Stimulated activated memory B cell treated with anti-CD40 and anti-IgM and Interleukin-4, amounts not matched to agents 10 μg/mL and 1 μg/mL and 100 μg/mL, for 72 hours (primary cell): ENCODE measurements at places on chromosomes 6 and 20.

- no peaks in the 10 kb centered on the region for H3K27me3 ChIP-seq
- no peak overlapping the region for H3K27ac ChIP-seq
- no peaks in the 10 kb centered on the region for H3K36me3 ChIP-seq
- peaks cover 9% of the 10 kb centered on the region for H3K4me1 ChIP-seq
These were observed 21.8 kb downstream of the PKHD1 start for GRCh38 chr6:52065621-52066020.

GRCh38 chr6:78614961-78615360 is 252.4 kb upstream of the IRAK1BP1 start:
- no peaks in the 10 kb centered on the region for H3K27me3 ChIP-seq
- no peaks in the 10 kb centered on the region for H3K4me1 ChIP-seq
- no peak overlapping the region for H3K27ac ChIP-seq

DNA sequence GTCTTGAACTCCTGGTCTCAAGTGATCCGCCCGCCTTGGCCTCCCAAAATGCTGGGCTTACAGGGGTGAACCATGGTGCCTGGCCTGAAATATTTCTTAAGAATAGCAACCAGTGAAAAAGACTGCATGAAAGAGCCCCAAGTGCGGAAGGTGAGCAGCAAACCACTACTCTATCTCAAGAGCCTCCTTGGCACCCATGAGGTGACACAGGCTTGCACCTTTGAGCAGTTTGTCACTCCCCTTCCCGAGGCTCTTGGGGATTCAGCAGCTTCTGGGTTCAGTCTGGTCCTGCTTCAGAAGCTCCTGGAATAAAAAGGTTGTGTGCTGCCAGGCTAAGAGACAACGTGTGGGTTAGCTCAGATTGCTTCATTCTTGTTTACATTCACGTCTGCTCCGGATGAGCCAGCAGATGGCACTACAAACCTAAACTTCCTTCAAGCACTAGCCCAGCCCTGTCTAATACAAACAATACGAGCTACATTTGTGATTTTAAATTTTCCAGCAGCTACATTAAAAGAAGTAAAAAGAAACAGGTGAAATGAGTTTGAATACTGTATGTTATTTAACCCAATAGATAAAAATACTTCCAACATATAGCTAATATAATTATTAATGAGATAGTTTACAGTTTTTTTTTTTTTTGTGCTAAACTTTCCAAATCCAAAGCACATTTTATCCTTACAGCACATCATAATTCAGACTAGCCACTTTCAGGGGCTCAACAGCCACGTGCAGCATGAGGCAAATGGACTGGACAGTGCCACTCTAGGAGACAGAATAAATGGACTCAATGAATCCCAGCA is 46.2 kb downstream of the GJA10 start:
- peaks cover 25% of the 10 kb centered on the region for H3K4me1 ChIP-seq
- H3K4me3 ChIP-seq: no peak overlapping the region
- peak; percentile 72 for ATAC-seq
- peaks cover 33% of the 10 kb centered on the region for H3K36me3 ChIP-seq
- no peak overlapping the region for H3K27ac ChIP-seq

DNA sequence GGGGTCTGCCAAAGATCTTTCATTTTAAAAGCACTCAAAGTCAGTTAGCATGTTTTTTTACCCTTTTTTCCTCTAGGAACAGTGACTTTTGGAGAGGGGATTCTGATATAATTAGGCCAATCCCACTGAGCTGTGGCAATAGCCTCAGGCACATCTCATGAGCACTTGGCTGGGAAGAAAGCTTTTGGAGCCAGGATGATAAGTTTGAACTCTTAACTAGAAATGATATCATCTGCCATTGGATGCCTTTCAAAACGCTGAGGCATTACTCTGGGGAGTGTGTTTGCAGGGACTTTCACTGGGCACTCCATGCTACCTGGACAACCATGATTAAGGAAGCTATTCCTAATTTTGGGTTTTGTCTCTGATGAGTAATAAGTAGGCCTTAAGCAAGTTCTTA is 3.7 kb downstream of the SCGN start:
- no peak overlapping the region for H3K27ac ChIP-seq
- no peaks in the 10 kb centered on the region for H3K36me3 ChIP-seq
- ATAC-seq: no peak
- H3K4me3 ChIP-seq: no peak overlapping the region
- peaks cover 34% of the 10 kb centered on the region for H3K27me3 ChIP-seq

GRCh38 chr6:17728551-17729222 is 22.0 kb upstream of the NUP153 start:
- no peak overlapping the region for H3K4me3 ChIP-seq
- H3K36me3 ChIP-seq: no peaks in the 10 kb centered on the region
- no peaks in the 10 kb centered on the region for H3K4me1 ChIP-seq
- ATAC-seq: no peak

DNA sequence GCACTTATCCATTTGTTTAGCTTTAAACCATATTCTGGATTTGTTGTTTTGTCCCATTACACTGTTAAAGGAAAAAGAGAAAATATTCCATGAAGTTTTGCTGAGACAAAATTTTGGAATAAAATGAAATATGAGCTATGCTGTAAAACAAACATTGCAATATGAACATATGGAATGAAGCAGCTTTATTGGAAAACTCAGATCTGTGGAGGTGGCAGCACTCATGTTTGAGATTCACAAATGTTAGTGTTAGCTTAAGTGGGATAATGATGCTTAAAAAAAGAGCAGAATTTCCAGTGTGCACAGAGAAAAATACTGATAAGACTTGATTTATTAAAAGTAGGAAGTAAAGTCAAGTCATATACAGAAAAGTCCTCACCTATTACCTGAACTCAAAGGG is 196.2 kb downstream of the BCKDHB start:
- H3K36me3 ChIP-seq: peaks cover 4% of the 10 kb centered on the region
- H3K4me1 ChIP-seq: no peaks in the 10 kb centered on the region
- no peak for ATAC-seq
- H3K27ac ChIP-seq: no peak overlapping the region
- H3K27me3 ChIP-seq: no peaks in the 10 kb centered on the region

DNA sequence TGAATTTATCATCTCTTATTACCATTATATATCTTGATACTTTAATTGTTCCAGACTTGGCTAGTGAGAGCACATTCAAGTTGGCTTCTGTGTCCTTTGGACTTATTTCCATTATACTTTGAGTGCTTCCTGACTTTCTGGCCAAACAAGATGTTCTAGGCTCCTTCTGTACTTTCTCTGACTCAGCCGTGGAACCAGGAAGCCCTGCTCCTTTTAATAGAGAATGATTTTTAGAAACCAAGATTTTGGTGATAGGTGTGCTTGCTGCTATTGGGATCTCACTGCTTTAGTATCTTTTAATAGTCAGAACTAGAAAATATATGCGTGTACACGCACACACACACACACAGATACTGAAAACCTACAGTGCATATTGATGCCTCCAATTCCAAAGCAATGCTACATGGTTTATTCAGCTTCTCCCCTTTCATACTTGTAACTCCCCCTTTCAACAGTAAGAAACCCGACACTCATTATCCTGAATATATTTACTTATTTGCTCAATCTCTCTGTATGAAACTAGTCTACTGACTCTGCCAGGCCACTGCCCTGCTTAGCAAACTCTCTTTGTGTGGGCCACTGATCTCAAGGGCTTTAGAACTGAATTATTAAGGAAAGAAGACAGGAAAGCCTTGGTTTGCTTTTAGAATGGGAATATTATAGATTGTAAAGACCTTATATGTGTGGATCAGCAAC is 42.7 kb upstream of the EZR start:
- H3K4me3 ChIP-seq: no peak overlapping the region
- ATAC-seq: no peak
- H3K27ac ChIP-seq: peak overlapping the region; percentile 7
- no peaks in the 10 kb centered on the region for H3K36me3 ChIP-seq
- H3K27me3 ChIP-seq: no peaks in the 10 kb centered on the region

DNA sequence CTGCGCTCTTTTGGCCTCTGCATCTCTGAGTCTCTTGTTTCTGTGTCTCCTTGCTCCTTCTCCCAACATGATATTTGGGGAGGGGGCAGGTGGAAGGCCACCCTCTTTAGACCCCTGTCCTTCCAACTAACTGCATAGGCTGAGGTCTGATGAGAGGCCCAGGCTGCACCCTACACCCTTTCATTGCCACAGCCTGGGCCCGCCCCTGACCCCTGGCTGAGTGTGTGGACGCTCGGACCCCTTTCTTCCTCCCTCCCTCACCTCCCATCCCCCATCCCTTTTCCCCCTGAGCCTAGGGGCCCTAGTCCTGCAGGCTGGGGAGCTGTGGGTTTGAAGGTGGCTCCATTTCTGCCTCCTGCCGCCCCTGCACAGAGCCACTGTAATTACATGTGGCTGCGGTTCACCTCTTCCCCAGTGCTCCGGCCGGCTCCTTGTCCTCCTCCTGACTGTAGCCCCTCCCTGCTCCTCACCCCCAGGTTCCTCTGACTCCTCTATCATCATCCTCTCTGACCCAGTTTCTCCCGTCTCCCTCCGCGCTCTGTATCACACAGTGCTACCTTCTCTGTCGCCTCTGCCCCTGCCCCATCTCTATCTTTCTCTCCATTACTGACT is 6.8 kb downstream of the MDFI start:
- H3K36me3 ChIP-seq: no peaks in the 10 kb centered on the region
- ATAC-seq: no peak
- no peak overlapping the region for H3K27ac ChIP-seq
- no peak overlapping the region for H3K4me3 ChIP-seq

DNA sequence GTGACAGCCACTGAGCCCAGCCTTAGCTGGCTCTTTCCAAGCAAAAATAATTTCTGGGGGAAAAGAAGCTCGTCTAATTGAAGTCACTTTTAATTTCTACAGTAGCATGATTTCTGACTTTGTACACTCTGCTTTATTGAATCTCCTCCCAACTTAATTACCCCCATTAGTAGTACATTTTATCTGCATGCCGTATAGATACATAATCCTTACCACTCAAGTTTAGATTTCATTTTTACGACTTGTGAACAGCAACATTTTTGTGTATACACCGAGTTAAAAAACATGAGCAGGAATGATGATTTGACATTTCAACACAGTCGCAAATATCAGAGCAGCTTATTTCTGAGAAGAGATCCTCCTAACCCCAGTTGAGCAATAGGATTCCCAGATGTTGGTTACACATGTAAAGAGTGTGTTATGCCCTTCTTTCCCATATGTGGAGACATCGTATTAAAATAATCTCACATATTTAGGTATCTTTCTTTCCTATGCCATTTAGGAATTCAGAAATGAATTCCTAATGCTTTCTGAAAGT is 127.3 kb upstream of the MTHFD1L start:
- peaks cover 70% of the 10 kb centered on the region for H3K36me3 ChIP-seq
- no peak for ATAC-seq
- H3K4me3 ChIP-seq: no peak overlapping the region
- peak overlapping the region; percentile 11 for H3K27ac ChIP-seq

DNA sequence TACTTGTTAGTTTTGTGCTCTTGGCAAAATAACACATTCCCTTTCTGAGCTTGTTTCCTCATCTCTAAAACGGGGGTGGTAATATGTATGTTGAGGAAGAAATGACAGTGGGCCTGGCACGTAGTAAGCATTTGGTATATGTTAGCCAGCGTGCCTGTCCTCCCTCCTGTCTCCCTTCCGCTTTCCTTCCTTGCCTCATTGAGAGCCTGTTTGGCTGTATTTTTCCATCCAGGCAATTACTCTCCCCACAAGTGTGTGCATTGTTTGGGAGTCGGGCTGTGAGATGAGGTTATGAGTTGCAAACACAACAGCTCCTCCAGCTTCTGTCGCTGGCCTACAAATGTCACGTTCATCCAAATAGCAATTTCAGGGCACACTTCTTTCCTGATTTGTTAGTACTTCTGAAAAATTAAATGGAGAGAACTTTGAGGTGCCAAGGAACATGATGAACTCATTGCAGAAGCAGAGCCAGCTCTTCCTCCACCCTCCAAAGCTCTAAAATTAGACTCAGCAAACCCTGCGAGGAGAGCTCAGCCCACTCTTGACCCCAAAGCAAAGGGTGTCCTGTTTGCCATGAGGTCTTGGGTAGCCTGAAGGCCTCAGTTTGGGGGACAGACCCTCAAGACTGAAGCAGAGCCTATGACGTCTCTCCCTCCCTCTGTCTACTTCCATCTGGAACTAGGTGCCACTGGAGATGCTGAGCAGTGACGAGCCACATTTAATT is 50.7 kb upstream of the TOX2 start:
- H3K36me3 ChIP-seq: no peaks in the 10 kb centered on the region
- H3K27ac ChIP-seq: no peak overlapping the region
- no peaks in the 10 kb centered on the region for H3K4me1 ChIP-seq
- H3K4me3 ChIP-seq: no peak overlapping the region
- H3K27me3 ChIP-seq: peaks cover 26% of the 10 kb centered on the region

- peak; percentile 59 for ATAC-seq
- H3K4me3 ChIP-seq: peak overlapping the region; percentile 93
- H3K27ac ChIP-seq: peak overlapping the region; percentile 89
- peaks cover 14% of the 10 kb centered on the region for H3K4me1 ChIP-seq
- H3K27me3 ChIP-seq: no peaks in the 10 kb centered on the region
- peaks cover 19% of the 10 kb centered on the region for H3K36me3 ChIP-seq
These were observed 46.5 kb downstream of the BLOC1S5 start for GRCh38 chr6:8017705-8018104.

DNA sequence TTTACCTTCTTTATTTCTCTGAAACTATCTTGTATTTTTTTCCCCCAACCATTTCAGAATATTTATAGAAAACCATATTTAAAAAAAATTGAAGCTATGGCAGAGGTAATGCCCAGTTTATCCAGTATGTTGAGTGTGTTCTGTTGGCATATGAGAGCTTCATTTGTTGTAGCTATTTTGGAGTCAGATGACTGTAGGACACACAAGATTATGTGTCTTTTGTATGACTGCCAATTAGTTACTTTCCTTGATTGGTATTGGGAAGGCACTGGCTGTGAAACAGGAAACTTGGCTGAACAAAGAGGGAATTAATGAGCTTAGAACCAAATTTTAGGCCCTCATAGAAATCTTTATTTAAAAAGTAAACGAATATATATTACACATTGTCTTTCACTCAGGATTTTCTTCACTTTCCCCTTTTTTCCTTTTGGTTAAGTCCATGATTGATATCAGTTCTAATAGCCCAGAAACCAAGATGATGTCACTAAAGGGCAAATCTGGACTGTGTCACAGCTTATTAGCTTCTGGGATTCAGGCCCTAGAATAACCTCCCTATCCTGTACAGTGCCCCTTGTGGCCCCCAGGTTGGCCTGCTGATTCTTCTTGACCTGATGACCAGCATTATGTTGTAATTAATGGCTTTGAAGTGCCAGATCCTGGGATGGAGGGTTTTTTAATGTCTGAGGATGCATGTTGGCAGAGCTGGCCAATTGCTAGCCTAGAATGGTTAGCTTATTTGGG is 10.1 kb downstream of the CDC5L start:
- H3K27me3 ChIP-seq: no peaks in the 10 kb centered on the region
- H3K36me3 ChIP-seq: peaks cover 76% of the 10 kb centered on the region
- H3K4me3 ChIP-seq: no peak overlapping the region
- no peak overlapping the region for H3K27ac ChIP-seq

GRCh38 chr6:72746276-72746675 is 124.4 kb downstream of the KCNQ5 start:
- H3K36me3 ChIP-seq: peaks cover 5% of the 10 kb centered on the region
- peaks cover 16% of the 10 kb centered on the region for H3K4me1 ChIP-seq
- H3K27me3 ChIP-seq: no peaks in the 10 kb centered on the region
- no peak overlapping the region for H3K4me3 ChIP-seq
- H3K27ac ChIP-seq: no peak overlapping the region

- no peak for ATAC-seq
- peaks cover 14% of the 10 kb centered on the region for H3K4me1 ChIP-seq
- H3K27me3 ChIP-seq: peaks cover 36% of the 10 kb centered on the region
- no peak overlapping the region for H3K4me3 ChIP-seq
- no peak overlapping the region for H3K27ac ChIP-seq
These were observed 126.5 kb upstream of the CDYL start for GRCh38 chr6:4649728-4650127.
